ENCODE measurements at places on chromosomes 2 and 18. TPM values are rescaled to one million over a fixed set of nuclear protein-coding genes. Genes with fewer than 3 reads are reported as not detected.

DNA sequence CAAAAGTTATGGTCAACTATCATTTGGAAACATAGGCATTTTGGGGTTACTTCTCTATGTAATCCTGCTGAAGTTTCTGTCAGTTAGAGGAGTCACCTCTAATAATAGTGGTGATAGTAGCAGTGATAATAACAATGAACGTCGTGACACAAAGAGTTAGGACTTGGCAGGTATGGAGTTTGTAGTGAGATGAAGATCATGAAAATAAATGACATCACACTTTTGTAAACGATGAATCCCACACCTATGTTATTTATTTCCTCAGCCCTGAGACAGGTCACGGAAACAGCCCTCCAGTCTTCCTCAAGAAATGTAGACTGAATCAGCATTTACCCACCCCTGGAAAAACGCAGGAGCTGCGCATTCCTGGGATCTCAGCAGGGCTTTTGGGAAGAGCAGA is 38.8 kb downstream of the TSN start:
- no peak for DNase-seq

- DNase-seq, result no peak
These were observed 11.7 kb downstream of the TTC32 start for GRCh38 chr2:19890104-19890503.

- DNase-seq, result no peak
These were observed 131.5 kb downstream of the RGPD3 start for GRCh38 chr2:106336737-106337136.

ERBB4 gene
- total RNA-seq, result not detected

PDE11A gene
- 0.25 TPM for total RNA-seq
